ENCODE measurements at places on chromosomes 4 and X.

GRCh38 chrX:124097116-124097515 is 135.6 kb downstream of the STAG2 start:
- no peak for DNase-seq

GRCh38 chrX:63930140-63930539 is 145.1 kb upstream of the ARHGEF9 start:
- no peak for DNase-seq

DNA sequence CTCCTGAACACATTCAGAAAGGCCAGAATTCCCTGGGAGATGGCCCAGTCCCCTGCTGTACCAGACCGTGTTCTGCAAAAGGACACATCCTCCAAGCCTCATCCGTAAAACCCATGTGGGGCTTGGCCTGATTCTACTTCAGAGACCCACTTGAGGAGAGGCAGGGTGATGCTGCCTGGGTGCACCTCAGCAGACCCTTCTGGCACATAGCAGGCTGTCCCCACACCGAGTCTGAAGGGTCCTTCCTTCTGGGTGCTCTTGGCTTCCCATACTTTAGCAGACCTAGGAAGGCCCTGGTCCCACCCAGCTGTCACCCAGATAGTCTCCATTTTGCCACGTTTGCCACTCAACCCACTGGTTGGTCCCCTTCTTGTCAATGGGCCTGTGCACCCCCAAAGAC is 270.1 kb upstream of the AGTR2 start:
- no peak for DNase-seq

DNA sequence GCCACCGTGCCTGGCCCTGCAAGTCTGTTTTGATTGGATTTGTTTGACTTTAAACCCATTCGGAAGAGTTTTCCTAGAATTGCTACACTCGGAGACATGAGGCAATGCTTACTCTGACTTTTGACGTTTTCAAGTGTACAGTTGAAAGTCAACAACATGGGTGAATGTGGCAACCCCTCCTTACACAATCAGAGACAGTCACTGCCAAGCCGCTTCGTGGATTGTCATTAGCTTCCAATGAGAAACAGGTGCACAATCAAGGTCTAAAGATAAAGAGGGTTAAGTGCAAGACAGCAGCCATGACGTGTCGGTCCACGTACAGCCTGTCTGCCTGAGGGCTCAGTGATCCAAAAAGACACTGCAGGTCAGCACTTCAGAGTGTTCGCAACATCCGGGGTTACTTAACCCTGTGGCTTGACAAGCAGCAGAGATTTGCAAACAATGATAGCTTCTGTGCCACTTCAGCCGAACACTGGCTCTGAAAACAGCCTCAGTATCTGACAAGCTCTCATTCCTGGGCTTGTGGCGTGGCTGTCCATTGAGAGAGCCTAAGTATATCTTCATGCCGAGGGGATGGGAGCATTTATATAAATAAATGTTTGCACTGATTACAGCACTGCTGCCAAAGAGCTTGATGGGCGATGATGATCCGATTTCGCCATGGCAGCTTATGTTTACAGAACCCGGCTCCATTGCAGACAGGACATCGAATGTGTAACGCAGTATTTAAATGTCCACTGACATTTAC is 180.0 kb downstream of the DHRSX start:
- DNase-seq = no peak

- DNase-seq = no peak
Observed at GRCh38 chr4:71711044-71711984, 72.6 kb downstream of the GC start.

DNA sequence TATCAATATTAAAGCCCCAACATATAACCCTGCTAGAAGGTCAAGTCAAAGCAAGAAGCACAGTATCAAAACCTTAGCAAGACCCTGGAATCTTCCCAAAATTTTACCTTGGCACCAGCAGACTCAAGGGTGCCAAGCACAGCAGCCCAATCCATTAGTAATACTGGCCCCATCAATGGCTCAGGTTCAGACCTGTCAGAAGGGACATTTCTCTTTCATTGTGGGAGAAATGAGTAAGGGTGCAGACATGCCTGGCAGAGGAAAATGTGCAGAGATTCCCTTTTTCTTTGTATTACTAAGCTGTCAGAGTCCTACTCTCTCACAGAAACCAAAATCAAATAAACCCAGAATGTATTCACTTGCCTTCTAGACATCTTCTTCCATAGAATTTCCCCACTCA is 203.9 kb downstream of the EVC2 start:
- no peak for DNase-seq

GRCh38 chr4:146842876-146843275 is 102.8 kb downstream of the TTC29 start:
- DNase-seq = no peak

- DNase-seq = no peak
Observed at GRCh38 chr4:114311787-114312186, 286.8 kb upstream of the UGT8 start.

GRCh38 chr4:102868153-102868780 is 525 bp upstream of the CISD2 start:
- no peak for DNase-seq

DNA sequence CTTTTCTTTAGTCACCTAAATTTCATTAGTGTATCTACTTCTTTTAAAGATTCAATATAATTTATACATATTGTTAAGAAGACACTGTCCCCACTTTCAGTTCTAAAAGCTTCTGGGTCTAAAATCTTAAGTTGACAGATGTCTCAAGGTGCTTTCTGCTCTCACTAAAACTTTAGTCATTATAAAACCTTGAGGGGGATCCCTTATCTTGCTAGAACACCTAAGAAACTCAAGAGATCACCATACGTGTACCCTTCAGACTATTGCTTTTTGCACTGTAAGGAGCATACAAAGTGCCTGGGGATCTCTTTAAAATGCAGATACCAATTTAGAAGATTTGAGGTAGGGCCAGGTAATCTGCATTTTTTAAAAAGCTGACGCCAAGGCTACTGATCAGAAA is 30.1 kb downstream of the CYBB start:
- no peak for DNase-seq

- DNase-seq = no peak
Observed at GRCh38 chrX:43734444-43734843, 78.3 kb downstream of the MAOA start.

DNA sequence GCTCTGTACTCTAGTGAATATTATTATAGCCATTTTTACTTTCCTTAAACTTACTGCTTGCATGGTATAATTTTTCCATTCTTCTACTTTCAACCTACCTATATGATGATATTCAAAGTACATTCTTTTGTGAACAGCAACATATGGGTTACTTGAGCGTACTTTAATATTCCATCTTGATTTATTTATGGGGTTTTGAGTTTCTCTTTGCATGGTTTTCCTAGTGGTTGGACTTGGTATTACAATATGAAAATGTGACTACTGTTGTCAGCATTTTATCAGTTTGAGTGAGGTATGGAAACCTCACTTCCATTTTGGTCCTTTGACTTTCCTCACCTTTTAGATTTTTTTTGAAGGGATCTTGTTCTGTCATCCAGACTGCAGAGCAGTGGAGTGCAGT is 35.9 kb downstream of the ADGRG4 start:
- DNase-seq = no peak

DNA sequence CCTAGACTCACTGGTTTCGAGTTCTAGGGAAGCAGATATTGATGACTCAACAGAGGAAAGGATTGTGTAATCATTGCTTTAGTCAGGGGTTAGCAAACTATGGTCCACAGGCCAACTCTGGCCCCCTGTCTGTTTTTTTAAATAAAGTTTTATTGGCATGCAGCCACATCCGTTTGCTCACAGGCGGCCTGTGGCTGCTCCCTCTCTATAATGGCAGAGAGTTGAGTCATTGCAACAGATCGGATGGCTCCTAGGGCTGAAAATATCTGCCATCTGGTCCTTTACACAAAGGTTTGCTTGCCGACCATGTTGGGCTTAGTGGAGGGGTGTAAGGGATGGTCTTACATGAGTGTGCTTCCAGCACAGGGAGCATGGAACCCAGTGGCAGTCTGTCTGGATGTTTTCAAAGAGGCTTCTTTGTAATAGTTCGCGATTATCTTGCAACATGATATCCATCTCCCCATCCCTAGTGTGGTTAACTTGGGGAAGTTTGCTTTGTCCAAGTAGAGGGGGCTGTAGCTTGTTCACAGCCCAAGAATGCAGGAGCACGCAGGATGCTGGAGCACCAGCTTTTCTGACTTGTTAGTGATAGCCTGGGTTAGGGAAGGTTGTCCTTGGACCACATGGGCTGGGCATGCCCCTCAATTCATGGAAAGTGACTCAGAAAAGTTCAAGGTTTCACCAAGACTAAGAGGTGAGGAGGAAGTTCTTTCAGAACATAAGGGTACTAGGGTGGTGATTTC is 59.3 kb upstream of the CLDN34 start:
- no peak for DNase-seq

DNA sequence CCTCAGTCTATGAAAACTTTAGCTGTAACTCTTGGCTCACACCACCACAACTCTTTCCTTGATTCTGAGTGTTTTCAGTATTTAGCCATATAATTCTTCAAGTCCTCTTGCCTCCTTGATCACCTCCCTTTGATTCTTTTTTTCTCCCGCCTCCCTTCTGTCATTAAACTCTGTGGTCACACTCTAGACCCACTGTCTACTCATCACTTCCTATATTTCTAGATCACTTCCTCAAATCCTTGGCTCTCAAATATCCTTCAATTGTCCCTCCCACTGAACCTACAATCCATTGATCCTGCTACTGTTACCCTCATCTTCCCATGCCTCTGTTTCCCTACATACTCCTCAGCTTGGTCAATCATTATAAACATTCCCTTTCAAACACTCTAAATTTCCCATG is 12.4 kb upstream of the CXXC4 start:
- no peak for DNase-seq
